SJSA1 (cell line): ENCODE measurements at places on chromosomes 5 and 9. TPM values are rescaled to one million over a fixed set of nuclear protein-coding genes. Genes with fewer than 3 reads are reported as not detected.

PCDHGA10 gene
- total RNA-seq: 1.2 and 2.9 TPM in 2 replicates

DNA sequence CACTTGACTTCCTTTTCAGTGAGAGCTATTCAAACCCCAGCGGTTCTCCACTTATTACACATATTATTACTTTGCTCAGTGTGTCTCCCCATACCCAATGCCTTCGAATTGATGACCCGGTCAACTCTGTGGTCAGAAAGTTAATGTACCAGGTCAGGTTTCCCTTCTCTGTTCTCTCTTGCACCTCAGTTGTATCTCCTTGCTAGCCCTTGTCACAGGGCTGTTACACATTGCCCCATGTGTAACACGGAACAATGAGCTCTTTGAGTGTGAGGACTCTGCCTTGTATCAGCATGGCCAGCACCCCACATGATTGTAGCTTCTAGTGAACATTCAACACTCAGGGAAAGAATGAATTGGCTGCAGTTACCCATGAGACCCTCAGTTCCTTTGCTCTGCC is 73.6 kb downstream of the DOCK2 start:
- no peak for DNase-seq

ADRB2 gene
- 13.8 and 14.9 TPM in 2 replicates for total RNA-seq

DNA sequence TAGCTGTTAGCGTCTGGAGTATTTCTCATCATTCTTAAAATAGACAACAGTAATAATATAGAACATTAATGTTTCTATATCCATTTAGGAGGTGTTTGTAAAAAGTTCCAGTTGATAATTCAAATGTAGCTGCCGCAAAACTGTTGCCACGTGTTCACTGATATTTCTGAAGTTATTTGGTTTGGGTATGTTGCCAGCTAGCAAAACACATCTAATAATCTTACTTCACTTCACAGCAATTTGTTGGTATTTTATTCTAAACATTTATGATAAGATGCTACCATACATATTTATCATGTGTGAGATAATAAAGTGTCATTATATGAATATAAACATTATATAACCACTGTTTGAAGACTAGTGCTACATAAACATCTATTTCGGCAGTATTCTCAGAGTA is 101.6 kb downstream of the CDH12 start:
- no peak for DNase-seq

GRCh38 chr5:17402289-17403121 is 95.5 kb upstream of the TAF11L2 start:
- no peak for DNase-seq

DNA sequence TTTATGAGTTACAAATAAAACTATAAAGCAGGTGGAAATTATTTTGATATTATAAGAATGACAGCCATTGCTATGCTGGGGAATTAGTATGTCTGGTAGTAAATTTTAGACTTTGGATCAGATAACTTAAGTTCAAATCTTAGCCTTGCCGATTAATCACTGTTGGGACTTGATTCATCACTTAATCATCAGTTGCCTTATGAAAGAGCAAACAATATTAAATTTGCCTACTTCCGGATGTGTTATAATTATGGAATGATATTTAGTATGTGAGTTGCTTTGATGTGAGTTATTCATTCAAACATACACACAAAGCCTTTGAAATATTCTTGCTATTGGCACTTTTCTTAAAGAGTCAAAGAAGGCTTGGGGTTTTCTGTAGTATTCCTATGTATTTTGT is 717.7 kb downstream of the BRINP1 start:
- DNase-seq: no peak

DNA sequence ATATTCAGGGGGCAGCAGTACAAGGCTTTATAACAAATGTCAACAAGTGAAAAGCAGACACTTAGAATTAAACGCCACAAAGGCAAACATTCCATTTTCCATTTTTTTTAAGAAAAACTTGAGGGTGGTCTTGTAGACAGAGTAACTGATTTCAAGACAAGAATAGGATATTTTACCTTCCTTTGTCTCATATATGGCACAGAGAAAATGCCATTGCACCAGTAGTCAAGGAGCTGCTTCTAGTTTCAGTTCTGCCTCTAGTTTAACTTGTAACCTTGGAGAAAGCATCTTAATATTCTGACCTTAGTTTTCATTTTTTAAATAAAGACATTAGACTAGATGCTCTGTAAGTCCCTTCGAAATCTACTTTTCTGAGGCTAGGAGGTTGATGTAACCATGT is 355.3 kb upstream of the KCNN2 start:
- no peak for DNase-seq

- peak; percentile 46 for DNase-seq
Observed at GRCh38 chr9:84296146-84296843, 44.3 kb downstream of the SLC28A3 start.

- no peak for DNase-seq
Observed at GRCh38 chr5:41751867-41752266, 118.4 kb downstream of the OXCT1 start.

- DNase-seq: no peak
Observed at GRCh38 chr5:5341531-5342292, 80.8 kb upstream of the ICE1 start.

DNA sequence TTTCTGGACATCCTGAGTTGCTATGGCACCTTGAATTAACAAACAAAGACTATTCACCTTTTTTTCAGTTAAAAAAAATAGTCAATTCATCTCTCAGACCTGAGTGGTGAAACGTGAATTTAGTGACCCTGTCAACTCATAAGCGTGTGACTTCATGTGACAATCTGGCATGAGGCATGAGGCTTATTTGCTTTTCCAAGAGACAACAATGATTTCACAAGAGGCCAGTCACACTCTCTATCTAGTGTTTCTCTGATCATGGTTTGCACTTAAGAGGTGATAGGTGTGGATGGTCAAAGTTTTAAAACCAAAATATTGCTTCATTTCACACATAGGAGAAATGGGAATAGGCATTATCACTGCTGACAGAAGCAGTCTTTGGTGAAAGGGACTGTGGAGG is 559.6 kb upstream of the ACO1 start:
- DNase-seq: no peak

GRCh38 chr5:133738271-133738670 is 125.9 kb upstream of the FSTL4 start:
- DNase-seq: no peak

DNA sequence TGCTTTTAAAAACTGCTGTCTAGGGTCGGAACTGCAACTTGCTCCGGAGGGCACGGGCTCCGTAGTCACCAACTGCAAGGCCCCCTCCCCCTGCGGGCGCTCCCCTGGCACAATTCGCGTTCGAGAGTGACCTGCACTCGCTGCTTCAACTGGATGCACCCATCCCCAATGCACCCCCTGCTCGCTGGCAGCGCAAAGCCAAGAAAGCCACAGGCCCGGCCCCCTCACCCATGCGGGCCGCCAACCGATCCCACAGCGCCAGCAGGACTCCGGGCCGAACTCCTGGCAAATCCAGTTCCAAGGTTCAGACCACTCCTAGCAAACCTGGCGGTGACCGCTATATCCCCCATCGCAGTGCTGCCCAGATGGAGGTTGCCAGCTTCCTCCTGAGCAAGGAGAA is 64.2 kb upstream of the GAS1 start:
- DNase-seq: no peak

GRCh38 chr5:173099461-173099860 is 43.3 kb downstream of the CREBRF start:
- DNase-seq: no peak

PCDHAC1 gene
- total RNA-seq: 0.28 TPM in 1 of 2 replicates, not detected in the other

DNA sequence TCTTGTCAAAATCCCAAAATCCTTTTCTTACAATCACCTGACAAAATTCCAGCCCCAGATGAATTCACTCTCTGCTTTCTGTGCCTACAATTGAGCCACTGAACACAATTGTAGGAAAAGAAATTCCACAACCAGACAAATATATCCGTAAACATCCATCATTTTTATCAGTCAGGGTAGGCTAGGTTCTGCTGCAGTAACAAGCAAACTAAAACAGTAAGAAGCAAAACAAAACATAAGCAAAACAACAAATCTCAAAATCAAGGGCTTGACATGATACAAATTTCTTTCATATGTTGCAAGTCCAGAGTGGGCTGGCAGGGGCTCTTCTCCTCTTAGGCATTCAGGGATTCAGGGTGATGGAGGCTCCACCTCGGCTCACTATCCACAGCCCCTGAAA is 114.2 kb upstream of the MAN2A1 start:
- no peak for DNase-seq

TAF1L gene
- total RNA-seq: not detected in 2 replicates

PHAX gene
- 94.9 and 147 TPM in 2 replicates for total RNA-seq
